NCI-H460 (cell line): ENCODE measurements at places on chromosomes 13 and 19.

- no peak for DNase-seq
Measured at GRCh38 chr13:63643543-63643942, 2227.9 kb upstream of the PCDH20 start.

GRCh38 chr13:66477816-66478215 lies 752.3 kb downstream of the PCDH9 start:
- DNase-seq: no peak

- no peak for DNase-seq
Measured at GRCh38 chr13:99357941-99358340, 50.7 kb upstream of the GPR183 start.

GRCh38 chr13:110640591-110641029 lies 25.3 kb downstream of the NAXD start:
- no peak for DNase-seq

GRCh38 chr13:39900106-39900750 lies 244.8 kb downstream of the COG6 start:
- no peak for DNase-seq

- no peak for DNase-seq
Measured at GRCh38 chr13:35977060-35977459, 154.1 kb downstream of the DCLK1 start.

DNA sequence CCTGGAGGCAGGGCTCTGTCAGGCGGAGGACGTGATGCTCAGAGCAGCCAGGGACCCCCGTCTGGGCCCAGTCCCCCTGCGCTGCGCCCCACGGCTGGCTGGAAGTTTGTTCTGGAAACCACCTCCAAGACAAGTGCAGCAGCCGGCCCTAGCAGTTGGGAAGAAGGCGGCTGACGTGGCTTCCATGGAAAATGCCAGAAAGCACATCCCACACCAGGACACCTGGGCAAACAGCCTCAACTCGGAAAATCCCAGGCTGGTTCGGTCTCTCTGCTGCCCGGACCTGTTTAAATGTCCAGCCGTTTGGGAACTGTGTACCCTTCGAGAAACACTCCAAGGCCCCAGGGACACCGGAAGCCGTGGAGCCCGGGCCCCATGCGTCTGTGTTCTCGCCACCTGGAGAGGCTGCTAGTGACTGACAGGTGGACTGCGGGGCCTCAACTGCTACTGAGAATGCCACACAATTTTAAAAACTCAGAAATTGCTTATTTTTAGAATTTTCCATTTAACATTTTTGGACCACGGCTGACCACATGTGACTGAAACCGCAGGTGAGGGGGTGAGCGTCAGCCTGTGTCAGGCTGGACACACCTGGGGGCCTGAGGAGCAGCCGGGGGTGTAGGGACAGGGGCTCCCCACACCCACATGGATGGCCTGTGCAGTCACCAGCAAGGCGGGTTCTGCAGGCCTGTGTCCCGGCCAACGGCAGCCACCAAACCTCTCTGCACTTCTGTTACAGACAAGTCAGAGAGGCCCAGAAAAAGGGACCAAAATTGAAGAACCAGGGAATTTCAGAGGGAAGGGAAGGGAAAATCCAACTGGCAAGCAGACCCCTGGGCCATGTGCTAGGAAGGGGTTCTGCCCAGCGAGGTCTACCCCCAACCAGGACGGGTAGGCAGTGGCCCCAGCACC lies 31.7 kb downstream of the RASA3 start:
- no peak for DNase-seq

DNA sequence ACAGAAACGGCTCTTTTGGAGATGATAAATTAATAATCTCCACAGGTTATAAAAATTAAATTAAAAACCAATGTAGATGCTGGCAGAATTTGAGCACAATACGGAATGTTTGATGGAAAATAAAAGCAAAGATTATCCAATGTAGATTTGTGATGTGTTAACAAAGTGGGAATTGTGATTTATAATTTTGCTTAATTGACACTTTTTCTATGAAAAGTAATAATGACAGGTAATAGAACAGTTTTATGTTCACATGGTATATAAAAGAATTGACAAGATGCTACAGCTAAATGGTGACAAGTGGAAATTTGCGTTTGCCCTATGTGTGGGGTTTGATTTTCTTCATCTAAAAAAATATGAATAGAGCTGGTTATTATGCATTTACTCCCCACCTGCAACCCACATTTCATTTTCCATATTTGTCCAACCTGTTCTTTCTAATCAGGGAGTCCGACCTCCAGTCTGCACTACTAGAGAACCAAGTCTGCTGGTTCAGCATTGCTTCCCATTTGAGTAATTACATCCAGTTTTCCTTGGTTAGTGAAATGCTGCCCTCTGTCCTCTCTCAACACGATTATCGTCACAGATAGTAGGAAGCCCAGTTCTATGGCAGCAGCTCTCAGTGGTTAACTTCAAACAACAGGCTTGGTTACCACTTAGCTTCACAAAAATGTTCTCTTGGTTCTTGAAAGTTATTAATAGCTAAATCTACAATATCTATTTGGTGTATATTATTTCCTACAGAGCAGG lies 61.4 kb upstream of the SLITRK1 start:
- DNase-seq: peak; percentile 11

GRCh38 chr13:75812751-75813181 lies 176.6 kb downstream of the LMO7 start:
- DNase-seq: no peak

GRCh38 chr19:32599736-32600157 lies 18.8 kb downstream of the PDCD5 start:
- peak; percentile 44 for DNase-seq
